ENCODE measurements at places on chromosomes 11 and 22. TPM values are rescaled to one million over a fixed set of nuclear protein-coding genes. Genes with fewer than 3 reads are reported as not detected.

DNA sequence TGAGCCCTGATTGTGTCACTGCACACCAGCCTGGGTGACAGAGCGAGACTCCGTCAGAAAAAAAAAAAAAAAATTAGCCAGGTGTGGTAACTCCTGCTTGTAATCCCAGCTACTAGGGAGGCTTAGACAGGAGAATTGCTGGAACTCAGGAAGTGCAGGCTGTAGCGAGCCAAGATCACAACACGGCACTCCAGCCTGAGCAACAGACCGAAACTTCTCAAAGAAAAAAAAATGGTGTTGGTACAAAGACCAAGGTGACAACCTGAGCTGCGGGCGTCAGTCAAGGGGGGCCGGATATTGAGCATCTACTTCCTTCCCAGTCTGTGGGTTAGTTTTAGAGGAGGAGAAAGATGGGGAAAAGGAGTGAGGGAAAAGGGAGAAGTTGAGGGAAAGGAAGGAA is 48.5 kb upstream of the HSPA8 start:
- no peak for DNase-seq
- no peaks in the 10 kb centered on the region for H3K4me1 ChIP-seq
- no peak overlapping the region for H3K4me3 ChIP-seq
- H3K27ac ChIP-seq: no peak overlapping the region

FXYD2 gene
- 19.0 TPM for total RNA-seq

OR8B8 gene
- total RNA-seq: not detected

NLRP14 gene
- 0.05 TPM for total RNA-seq

PGA4 gene
- not detected for total RNA-seq

GRCh38 chr11:9057007-9057406 is 34.4 kb downstream of the SCUBE2 start:
- peaks cover 45% of the 10 kb centered on the region for H3K27me3 ChIP-seq
- H3K36me3 ChIP-seq: no peaks in the 10 kb centered on the region
- H3K27ac ChIP-seq: no peak overlapping the region
- no peak overlapping the region for H3K4me3 ChIP-seq
- DNase-seq: no peak

GRCh38 chr22:34973926-34974325 is 92.0 kb upstream of the ISX start:
- H3K27ac ChIP-seq: no peak overlapping the region
- no peaks in the 10 kb centered on the region for H3K4me1 ChIP-seq
- no peak for DNase-seq
- H3K4me3 ChIP-seq: no peak overlapping the region

DNA sequence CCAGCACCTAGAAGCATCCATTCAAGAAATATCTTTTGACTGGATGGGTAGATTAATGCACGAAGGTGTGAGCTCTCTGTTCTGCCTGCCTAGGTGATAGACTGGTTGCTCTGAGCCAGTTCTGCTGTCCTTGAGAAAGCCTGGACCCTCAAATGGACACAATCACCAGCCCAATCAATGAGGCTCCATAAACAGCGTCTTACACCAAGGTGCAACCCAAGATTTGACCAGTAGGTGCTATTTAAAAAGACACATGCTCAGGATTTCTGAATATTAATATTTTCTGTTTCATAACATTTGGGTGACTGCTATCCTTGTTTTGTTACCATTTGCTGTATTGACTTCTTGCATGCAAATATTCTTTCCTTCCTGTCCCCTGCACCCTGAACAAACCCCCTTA is 39.0 kb downstream of the PAMR1 start:
- no peak for DNase-seq
- no peak overlapping the region for H3K4me3 ChIP-seq
- H3K4me1 ChIP-seq: no peaks in the 10 kb centered on the region
- peaks cover 38% of the 10 kb centered on the region for H3K27me3 ChIP-seq
- H3K27ac ChIP-seq: no peak overlapping the region
- no peaks in the 10 kb centered on the region for H3K36me3 ChIP-seq

YPEL1 gene
- 21.6 TPM for total RNA-seq

ZNF214 gene
- total RNA-seq: not detected

DNA sequence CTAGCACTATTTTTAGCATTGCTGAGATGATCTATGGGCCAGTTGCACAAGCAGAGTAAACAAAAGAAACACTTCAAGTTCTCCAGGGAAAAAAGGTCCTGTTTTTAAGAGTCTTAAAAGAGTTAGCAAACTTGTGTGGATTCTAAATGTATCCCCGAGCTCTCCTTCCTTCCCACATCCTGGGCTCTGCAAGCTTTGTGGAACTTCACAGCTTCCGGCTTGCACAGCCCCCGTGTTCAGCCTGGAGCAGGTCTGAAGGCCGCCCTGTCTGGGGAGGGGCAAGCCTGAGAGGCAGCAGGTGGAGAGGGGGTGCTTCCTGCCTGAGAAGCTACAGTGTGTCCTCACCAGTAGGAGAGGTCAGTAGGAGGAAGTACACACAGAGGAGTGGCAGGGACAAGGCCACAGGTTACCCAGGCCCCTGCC is 35.1 kb upstream of the SUSD2 start:
- peaks cover 40% of the 10 kb centered on the region for H3K4me1 ChIP-seq
- DNase-seq: peak; percentile 64
- H3K27ac ChIP-seq: peak overlapping the region; percentile 72
- H3K36me3 ChIP-seq: peaks cover 4% of the 10 kb centered on the region
- H3K4me3 ChIP-seq: no peak overlapping the region
- no peaks in the 10 kb centered on the region for H3K27me3 ChIP-seq

KLHDC7B gene
- 10.2 TPM for total RNA-seq

DNA sequence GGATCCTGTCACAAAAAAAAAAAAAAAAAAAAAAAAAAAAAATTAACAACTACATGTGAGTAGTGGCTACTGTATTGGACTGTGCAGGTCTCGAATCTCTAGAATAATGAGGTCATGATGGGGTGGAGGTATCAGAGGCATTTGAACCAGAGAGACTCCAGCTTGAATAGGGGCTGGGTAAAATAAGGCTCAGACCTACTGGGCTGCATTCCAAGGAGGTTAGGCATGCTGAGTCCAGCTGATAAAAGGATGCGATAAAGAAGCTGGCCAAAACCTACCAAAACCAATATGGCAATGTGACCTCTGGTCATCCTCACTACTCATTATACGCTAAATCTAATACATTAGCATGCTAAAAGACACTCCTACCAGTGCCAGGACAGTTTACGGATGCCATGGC is 5.9 kb upstream of the PACSIN3 start:
- no peaks in the 10 kb centered on the region for H3K36me3 ChIP-seq
- peaks cover 39% of the 10 kb centered on the region for H3K27me3 ChIP-seq
- peaks cover 5% of the 10 kb centered on the region for H3K4me1 ChIP-seq
- no peak overlapping the region for H3K4me3 ChIP-seq

- H3K27me3 ChIP-seq: peaks cover 3% of the 10 kb centered on the region
- H3K4me1 ChIP-seq: peaks cover 14% of the 10 kb centered on the region
- no peak overlapping the region for H3K27ac ChIP-seq
- no peak for DNase-seq
Observed at GRCh38 chr11:114134870-114135269, 75.4 kb downstream of the ZBTB16 start.
